Activated CD4-positive, alpha-beta T cell treated with anti-CD3 and anti-CD28 coated beads, Interleukin-2, amount 10 ng/mL, durations not matched to agents 24 days and 14 days (primary cell): ENCODE measurements at places on chromosomes 11 and 22. TPM values are rescaled to one million over a fixed set of nuclear protein-coding genes. Genes with fewer than 3 reads are reported as not detected.

KIRREL3 gene
- total RNA-seq, result not detected in 2 replicates

GRK3 gene
- 30.1 and 31.4 TPM in 2 replicates for total RNA-seq

DRD2 gene
- not detected in 2 replicates for total RNA-seq

GRCh38 chr11:8288824-8289491 is 25.3 kb upstream of the LMO1 start:
- H3K4me1 ChIP-seq, result no peaks in the 10 kb centered on the region
- no peak for DNase-seq
- H3K27ac ChIP-seq, result no peak overlapping the region

BIRC3 gene
- 100 and 102 TPM in 2 replicates for total RNA-seq

- H3K27me3 ChIP-seq, result peaks cover 22% of the 10 kb centered on the region
- H3K4me3 ChIP-seq, result no peak overlapping the region
- H3K36me3 ChIP-seq, result no peaks in the 10 kb centered on the region
- DNase-seq, result no peak
- H3K4me1 ChIP-seq, result peaks cover 6% of the 10 kb centered on the region
Observed at GRCh38 chr22:22940961-22941605, 53.5 kb downstream of the IGLL5 start.

DNA sequence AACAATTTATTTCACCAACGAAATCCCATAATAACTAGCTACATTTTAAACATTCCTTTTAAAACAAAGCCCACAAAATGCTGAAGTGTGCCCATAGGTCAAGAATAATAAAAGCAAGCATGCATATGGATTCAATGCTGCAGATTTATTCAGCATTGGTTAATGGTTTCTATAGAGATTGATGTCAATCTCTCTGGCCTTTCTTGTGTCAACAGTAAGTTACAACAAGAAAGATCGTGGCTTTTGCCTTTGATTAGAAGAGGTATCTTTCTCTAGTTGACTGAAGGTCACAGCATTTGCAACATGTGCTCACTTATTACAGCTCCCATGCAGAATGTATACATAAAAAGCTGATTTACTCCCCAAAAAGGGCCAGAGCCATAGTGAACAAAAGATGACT is 1.4 kb upstream of the SOX6 start:
- no peak overlapping the region for H3K4me3 ChIP-seq
- no peak overlapping the region for H3K27ac ChIP-seq
- no peaks in the 10 kb centered on the region for H3K27me3 ChIP-seq
- DNase-seq, result no peak
- H3K4me1 ChIP-seq, result no peaks in the 10 kb centered on the region
